ENCODE measurements at places on chromosomes 16 and 17.
A peak's percentile ranks its signal among the peaks of the same experiment; 100 is the strongest.

- DNase-seq = no peak
Observed at GRCh38 chr16:11557801-11558200, 28.9 kb downstream of the LITAF start.

- no peak for DNase-seq
Observed at GRCh38 chr17:36931697-36932382, 5.4 kb upstream of the LHX1 start.

DNA sequence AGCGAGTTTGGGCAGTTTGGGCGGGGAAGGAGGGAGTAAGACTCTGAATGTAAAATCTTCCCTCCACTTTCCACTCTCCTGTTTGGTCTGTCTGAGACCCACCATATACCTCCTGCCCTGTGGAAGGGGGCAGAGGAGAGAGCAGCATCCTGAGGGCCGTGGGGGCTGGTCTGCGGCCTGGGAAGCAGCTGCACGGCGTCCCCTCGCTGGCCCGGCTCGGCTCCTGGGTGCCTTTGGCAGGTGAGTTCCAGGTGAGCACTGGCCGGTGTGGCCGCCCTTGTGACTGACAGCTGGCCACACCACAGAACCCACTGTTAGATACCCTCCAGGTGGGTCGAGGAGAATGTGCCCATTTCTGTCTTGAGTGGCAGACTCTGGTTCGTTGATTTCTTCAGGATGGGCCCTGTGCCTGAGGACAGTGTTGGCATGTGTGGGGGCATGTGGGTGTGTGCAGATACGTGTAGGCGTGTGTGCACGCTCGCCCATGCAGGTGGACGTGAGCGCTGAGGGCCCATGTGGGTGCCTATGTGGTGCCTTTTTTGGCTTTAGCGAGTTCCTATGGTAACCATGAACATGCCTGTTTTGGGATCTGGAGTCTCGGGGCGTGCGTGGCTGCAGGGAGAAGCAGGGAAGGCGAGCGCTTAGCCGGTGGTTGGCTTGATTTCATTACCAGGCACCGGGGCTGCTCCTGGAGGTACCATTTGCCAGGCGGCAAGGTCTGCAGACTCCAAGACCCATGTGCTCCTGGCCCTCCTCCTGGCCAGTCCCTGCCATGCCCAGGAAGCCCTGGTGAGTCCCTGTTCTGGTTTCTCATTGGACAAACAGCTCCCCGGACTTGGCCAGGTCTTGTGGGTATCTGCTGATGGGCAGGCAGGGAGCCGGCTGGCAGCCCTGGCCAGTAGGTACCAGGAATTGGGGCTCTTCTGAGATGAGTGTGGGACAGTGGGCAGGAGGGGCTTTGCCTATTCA is 12.4 kb downstream of the RAP1GAP2 start:
- DNase-seq = no peak

- DNase-seq = peak; percentile 57
Observed at GRCh38 chr17:40399185-40399584, 18.5 kb downstream of the TOP2A start.

DNA sequence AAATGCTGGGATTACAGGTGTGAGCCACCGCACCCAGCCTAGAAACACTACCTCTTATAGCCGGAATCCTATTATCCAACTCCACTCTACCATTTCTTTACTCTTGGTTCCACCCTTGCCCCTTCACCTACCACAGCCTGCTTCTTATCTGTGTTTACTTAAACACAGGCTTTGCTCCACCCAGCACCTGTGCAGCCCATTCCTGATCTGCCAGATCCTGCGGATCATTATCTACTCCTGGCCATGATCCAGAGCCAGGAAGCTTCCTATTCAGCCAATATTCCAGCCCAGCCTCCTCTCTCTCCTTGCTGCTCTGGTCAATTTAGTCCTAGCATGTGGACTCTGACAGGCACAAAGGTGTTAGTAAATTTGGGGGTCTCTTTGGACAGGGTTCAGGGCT is 98.8 kb upstream of the MED13 start:
- no peak for DNase-seq

DNA sequence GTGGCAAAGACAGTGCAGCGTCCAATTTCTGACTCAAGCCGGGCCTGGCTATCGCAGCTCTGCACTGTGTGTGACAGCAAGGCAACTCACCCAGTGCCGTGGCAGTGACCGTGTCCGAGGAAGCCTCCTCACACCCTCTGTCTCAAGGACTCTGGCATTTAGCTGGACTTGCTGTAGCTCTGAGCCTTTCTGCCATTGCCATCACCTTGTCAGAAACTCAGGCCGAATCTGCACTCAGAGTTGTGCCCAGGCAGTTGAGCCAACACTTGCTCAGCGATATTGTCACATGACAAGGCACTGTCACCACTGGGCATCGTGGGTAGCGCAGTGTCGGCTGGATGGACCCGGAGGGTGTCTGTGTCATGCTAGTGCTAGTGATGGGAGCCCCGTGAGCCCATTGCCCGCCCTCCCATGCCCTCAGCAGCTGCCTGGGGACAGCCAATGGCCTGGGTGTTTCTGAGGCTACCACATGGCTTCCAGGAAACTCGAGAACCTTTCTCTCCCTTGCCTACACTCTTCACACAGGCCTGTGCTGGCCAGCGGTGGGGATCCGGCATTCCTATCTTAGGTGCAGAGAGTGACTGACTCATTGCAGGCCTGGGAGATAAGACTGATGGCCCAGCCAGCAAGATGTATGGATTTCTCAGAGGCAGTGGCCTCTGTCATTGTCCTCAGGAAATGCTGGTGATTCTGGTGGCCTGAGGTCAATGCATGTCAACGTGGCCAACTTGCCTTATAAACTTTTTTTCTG is 22.1 kb upstream of the STH start:
- DNase-seq = peak; percentile 21

GRCh38 chr17:51662204-51663056 is 402.1 kb downstream of the UTP18 start:
- no peak for DNase-seq

- no peak for DNase-seq
Observed at GRCh38 chr17:35780950-35781349, 14.5 kb downstream of the MMP28 start.

GRCh38 chr16:54210452-54211125 is 76.0 kb downstream of the IRX3 start:
- no peak for DNase-seq

DNA sequence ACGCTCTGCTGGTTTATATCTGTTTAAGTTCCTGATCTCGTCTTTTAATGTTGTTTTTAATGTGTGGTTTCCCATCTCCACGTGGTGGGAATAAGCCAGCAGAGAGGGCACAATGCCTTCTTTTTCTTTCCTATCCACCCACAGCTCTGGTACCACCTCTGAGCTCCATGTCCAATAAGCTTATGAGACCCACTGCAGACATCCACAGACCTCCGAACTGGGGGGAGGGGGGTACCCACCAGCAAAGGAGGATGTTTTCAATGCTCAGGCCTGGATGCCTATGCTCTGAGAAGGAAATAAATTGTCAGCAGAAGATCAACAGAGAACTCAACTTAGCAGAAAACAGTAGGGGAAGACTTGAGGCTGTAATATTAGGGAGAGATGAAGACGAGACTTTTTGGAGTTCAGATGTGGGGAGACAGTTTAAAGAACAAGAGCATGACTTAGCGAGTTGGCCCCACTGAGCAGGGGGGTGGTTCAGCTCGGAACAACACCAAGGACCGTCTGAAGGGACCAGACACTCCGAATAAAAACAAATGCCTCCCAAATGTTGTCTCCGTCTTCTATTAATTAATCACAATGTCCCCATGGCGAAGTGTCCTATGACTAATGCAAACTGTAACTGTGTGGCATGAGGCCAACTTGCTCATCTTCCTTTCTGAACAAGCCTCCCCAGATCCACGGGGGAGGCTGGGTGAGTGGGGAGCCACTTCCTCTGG is 62.7 kb downstream of the GAS7 start:
- DNase-seq = peak; percentile 78

DNA sequence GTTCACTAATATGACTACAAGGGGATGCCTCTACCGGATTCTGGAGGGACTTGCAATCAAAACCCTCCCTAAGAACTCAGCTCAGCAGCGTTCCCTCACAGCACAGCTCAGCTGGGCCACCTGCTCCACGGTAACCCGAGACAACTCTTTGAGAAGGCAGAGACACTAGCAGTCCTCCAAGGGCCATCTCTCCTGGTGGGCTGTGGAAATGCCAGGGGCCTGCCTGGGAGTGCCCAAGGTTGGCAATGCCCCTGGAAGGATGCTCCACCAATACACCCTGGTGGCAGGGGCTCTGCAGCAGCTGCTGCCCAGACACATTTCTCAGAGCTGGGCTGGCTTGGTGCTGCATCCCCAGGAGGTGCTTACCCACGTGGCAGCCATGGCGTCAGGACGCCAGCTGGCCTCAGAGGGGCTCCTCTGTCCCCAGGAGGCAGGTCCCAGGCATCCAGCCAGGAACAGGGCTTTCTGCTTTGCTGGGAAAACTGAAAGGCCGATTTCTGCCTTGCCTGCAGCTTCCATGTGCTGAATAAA is 16.5 kb downstream of the CDIP1 start:
- no peak for DNase-seq

DNA sequence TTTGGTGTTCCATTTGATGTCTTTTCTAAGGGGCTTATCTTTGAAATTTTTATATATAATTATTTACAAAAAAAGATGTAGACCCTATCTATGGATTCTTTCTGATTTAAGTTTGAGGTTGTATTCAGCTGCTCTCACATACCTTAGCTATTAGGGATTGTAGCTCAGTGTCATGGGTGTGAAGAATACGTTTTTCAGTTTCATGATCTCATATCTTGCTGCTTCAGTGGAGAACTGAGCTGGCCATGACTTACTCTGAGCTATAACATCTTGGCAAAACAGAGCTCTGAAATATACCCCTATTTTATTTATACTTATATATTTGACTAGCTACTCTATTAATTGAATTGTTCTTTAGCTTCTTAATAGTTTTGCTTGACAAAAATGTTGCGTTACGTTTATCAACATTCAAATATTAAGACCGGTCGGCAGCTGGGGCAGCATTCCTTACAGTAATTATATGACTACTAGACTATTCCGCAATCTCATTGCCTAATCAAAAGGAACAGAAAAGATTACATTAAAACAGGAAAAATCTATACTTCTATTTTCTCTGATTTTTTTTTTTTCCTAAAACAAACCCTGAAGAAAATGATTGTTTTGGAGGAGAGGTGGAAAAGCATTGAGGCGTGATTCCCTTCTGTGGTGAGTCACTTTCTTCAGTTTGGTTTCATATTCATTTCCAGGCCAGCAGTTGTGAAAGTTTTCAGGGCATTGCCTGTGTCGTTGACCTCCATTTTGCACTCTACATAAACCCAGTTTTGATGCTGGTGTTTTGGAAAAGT is 24.1 kb upstream of the KRT24 start:
- DNase-seq = peak; percentile 25

DNA sequence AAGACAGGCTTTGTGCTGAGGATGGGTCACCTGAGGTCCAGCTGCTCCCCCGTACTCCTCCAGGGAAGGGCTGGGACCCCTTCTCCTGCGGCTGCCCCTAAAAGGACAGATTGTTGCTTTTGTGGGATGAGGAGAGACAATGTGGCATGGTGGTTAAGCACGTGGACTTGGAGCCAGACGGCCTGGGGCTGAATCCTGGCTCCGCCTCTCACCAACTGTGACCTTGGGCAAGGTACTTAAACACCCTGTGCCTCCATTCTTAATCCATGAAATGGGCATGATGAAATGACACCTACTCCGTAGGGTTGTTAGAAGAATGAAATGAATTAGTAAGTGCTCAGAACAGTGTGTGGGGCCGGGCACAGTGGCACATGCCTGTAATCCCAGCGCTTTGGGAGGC is 39.6 kb upstream of the PLCG2 start:
- DNase-seq = no peak

DNA sequence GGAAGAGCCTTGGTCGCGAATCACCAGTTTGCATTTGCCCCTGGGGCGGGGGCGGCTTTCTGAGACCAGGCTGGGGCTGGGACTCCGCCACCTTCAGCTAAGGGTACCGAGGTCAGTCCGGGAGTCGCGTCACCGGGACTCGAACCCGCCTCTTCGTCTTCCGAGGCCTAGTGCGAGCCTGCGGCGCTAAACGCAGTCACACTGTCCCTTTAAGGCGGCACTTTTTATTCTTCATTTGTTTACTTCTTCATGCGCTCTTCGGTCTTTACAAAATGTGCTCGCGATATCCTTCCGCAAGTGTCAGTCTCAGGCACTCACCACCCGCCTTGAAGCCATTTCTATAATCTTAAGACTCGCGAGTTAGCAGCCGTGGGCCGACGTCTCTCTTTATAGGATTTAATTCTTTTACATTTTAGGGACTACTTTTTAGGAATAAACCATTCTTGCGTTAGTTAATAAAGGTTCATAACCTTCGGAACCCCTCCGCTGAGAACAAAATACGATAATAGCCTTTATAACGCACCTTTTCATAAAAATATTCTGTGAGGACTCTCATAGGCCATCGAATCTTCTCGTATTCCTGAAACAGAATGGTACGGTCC is 593 bp upstream of the HEXIM1 start:
- peak; percentile 95 for DNase-seq

GRCh38 chr17:43212641-43213490 is 1.2 kb downstream of the TMEM106A start:
- no peak for DNase-seq

GRCh38 chr16:47599512-47599911 is 138.4 kb downstream of the PHKB start:
- DNase-seq = no peak

DNA sequence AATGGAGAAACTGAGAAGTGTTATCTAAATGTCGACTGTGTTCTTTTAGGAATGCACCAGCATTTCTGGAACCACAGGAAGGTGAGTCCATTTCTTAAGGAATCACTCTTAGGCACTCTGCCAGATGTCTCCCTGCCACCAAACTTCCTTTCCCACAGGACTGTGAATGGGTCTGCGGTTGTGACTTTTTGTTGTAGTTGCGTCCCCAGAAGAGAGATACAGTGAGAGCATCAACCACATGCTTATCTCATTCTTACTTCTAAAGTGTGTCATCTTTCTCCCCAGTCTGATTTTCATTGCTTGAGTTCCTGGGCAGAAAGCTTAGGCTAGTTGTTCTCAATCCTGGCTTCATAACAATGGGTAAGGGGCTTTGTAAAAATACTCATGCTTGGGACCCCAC is 13.4 kb downstream of the ITPRIPL2 start:
- no peak for DNase-seq

DNA sequence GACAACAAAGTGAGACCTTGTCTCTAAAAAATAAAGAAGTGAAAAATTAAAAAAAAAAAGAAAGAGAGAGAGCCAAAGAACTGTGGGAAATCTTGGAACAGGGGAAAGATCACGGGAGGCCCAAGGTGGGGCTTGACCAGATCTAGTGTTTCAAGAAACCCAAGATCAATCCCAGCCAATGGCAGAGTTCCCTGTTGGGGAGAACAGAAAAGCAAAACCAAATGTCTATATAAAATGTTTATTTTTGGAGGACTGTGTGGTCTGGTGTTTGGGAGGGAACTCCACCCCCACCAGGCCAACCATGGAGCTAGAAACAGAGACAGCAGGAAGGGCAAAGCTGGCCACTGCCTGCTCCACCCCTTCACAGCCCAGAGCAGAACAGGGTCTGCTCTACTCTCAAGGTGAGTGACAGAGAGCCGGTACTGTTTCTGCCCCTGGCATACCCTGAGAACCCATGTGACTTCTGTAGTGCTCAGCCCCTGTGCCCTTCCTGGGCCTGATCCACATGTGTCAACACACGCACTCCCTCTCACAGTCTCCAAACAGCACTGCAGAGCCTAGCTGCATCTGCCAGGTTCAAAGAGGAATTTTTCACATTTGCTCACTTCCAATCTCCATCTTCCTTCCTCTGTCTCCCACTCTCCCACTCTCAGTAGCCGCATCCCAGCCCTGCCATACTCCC is 3.7 kb downstream of the TMEM101 start:
- no peak for DNase-seq
